ENCODE measurements at places on chromosomes 5 and 9.

GRCh38 chr5:125411071-125411743 is 664.8 kb upstream of the ZNF608 start:
- no peak for DNase-seq

DNA sequence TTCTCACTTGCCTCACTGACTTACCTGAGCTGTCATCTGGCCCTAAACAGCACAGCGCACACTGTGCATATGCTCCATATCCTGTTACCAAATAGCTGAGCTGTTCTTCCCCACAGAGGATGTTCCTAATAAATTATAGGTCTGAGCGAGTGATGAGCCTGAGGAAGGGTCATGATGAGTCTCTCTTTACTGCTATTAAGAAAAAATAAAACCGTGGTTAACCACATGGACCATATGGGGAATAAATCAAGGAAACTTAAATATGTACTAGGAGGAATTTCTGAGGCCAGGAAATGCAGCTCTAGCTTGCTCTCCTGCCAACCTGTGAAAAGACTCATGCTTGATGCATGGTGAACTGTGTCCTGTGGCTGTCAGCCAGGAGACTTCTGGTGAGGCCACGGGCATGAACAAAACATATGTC is 424.8 kb upstream of the DMAC1 start:
- DNase-seq = no peak

GRCh38 chr9:35395076-35395705 is 94.7 kb upstream of the RUSC2 start:
- DNase-seq = no peak

GRCh38 chr5:131212471-131213021 is 41.8 kb downstream of the LYRM7 start:
- DNase-seq = no peak

- DNase-seq = no peak
These were observed 49.0 kb downstream of the TMEM215 start for GRCh38 chr9:32832346-32832745.

- no peak for DNase-seq
These were observed 32.4 kb downstream of the INSL4 start for GRCh38 chr9:5263351-5264218.

All from stimulated activated CD4-positive, alpha-beta T cell treated with anti-CD3 and anti-CD28 coated beads, Interleukin-2, amount 100 ng/mL, for 48 hours (primary cell).